ENCODE measurements at places on chromosomes 5 and 9.

DNA sequence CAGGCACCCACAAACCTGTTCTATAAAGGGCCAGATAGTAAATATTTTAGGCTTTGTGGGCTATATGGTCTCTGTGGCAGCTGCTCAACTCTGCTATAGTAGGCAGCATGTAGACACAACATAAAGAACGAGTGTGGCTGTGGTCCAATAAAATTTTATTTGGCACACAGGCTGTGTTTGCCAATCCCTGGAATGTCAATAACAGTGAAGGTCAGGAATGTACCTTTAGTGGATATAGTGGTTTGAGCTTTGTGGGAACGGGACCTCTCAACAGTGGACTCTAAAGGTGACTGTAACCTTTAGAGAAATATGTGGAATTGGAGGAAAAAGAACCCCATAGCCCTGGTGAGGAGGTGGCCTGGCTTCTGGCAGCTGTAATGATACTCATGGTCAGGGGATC lies 145.2 kb downstream of the MAST4 start:
- no peak for DNase-seq

DNA sequence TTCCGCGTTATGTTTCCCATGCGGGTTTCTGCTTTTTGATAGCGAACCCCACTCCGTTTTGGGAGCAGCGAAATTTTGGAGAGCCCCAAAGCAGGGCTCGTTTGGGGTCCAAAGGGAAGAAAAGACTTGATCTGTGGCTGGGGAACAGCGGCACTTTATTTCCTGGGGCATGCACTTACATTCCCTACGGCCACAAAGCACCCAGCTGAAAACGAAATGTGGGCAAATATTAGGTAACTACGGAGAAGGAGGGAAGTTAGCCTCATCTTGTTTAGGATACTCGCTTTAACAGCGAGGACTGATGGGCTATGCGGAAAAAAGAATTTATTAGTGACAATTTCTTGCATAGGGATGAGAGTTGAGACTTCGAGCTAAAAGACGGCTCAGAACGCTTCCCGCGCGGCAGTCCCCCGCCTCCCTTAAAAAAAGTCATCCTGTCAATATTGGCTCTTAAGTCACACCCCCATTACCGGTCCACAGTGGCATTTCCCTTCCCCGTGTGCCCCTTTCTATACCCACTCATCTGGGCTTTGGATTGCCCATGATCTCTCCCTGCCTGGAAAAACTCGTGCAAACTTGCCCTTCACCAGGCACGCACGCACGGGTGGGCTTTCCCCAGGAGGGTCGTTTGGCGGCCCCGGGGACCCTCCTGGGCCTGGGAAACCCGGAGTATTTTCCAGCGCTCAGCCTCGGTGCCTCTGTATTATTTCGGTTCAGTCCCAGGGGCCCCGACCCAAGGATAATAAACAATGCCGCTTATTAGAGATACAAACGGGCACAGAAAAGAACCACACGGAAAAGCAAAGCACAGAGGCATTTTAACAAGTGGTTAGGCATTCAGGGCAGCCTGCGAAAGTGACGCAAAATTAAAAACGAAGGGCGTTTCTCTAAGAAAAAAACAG lies 35.8 kb upstream of the NFIB start:
- DNase-seq: no peak

DNA sequence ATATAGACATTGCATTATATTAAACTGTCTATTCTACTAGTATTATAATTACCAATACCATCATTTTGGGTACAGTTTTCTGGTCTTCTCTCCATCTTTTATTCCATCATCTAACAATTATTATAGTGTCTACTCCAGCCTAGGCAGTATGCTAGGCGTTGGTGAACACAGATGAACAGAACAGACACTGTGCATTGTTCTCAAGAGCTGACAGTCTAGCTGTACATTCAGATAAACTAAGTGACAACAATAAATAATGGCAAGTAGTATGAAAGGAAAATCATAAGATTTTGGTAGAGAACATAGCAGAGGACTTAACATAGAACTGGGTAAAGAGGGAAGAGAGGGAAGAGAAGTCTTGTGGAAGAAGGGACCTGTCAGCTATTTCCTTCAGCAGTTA lies 12.5 kb upstream of the SGCD start:
- no peak for DNase-seq

DNA sequence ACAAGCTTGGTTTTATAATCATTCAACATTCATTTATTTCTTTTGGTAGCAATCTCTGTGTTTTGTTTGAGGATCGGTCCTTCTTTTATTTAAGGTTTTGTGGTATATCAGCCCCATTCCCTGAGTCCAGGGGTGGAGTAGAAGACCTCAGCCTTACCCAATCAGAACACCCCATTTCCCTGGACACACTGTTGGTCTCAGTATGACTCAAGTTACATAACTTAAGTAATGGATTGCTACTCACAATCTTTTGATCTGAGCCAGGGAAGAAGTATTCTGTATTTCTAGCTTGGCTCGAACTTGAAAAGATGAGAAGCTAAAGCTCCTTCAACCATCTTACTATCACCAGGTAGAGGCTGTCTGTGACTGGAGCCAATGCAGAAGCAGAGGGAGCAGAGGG lies 175.2 kb upstream of the HAPLN1 start:
- no peak for DNase-seq

DNA sequence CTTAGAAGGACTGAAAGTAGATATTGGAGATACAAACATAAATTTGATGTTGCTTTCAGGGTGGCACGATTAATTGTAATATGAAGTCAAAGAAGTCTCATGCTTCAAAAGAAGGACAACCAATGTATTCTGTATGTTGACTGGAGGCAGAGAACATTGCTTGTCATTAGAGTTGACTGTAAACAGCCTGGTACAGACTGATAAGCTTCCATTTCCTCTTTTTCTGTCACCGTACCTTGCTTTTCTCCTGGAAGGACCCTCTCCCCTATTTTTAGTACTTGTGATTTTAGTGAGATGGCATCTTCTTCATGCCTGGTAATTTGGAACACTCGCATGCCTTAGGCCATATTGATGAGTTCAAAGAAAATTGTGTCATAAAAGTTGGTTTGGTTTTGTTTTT lies 809.4 kb downstream of the PRELID2 start:
- DNase-seq: no peak

- no peak for DNase-seq
Measured at GRCh38 chr5:107396351-107396690, 274.4 kb downstream of the EFNA5 start.

- no peak for DNase-seq
Measured at GRCh38 chr5:107422494-107422893, 248.2 kb downstream of the EFNA5 start.

DNA sequence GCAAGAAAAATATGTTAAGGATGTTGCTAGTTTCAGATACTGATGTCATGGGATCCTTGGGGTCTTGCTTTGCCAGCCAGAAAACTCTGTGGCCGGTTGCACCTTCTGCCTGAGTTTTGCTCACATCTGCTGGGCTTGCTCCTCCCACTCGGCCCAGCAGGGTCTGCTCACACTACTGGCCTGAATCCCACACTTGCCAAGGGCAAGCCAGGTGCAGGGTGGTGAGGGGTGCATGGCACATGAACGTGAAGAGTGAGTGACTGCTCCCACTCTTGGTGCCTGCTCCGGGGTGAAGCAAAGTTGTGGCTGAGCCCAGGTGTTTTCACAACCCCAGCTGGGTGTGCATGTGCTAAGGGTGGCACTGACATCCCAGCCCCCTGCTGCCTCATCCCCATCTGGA lies 83.1 kb upstream of the STARD4 start:
- no peak for DNase-seq

GRCh38 chr9:130138791-130139190 lies 33.4 kb upstream of the NCS1 start:
- peak; percentile 71 for DNase-seq

- peak; percentile 9 for DNase-seq
Measured at GRCh38 chr5:73748510-73749400, 122.8 kb downstream of the ARHGEF28 start.

GRCh38 chr5:74188351-74189105 lies 452.0 kb downstream of the ENC1 start:
- no peak for DNase-seq

DNA sequence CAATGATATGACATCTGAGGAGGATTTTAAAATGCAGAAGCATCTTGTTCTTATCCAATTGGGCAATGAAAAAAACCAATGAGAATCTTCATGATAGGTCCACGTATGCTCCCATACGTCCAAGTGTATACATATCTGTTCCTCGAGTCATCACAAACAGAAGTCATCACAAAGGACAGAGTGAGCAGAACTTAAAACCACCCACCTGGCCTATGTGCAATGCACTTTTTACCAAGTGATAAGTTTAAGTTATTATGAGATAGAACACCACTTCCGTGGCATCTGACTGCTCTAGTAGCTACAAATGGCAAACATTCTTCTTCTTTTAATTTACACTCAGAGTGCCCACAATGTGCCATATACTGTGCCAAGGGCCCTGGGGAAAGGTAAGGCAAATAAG lies 82.4 kb downstream of the PPP2R2B start:
- DNase-seq: no peak

DNA sequence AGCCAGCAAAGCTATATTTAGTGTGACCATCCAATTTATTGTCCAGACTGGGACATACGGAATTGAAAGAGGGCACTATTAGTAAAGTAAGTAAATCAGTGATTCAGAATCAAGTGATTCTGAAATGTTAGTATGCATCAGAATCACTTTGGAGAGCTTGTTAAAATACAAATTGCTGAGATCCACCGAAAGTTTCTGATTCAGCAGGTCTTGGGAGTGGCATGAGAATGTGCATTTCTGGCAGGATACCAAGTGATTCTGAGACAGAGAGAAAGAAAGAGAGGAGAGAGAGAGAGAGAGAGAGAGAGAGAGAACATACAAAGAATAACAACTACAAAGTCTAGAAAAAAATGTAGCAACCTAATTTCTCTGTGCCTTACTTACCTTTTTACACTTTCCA lies 65.4 kb upstream of the ASTN2 start:
- DNase-seq: no peak

GRCh38 chr9:79973627-79974026 lies 401.9 kb downstream of the TLE4 start:
- no peak for DNase-seq

GRCh38 chr5:148796936-148797335 lies 29.5 kb upstream of the ADRB2 start:
- DNase-seq: no peak

DNA sequence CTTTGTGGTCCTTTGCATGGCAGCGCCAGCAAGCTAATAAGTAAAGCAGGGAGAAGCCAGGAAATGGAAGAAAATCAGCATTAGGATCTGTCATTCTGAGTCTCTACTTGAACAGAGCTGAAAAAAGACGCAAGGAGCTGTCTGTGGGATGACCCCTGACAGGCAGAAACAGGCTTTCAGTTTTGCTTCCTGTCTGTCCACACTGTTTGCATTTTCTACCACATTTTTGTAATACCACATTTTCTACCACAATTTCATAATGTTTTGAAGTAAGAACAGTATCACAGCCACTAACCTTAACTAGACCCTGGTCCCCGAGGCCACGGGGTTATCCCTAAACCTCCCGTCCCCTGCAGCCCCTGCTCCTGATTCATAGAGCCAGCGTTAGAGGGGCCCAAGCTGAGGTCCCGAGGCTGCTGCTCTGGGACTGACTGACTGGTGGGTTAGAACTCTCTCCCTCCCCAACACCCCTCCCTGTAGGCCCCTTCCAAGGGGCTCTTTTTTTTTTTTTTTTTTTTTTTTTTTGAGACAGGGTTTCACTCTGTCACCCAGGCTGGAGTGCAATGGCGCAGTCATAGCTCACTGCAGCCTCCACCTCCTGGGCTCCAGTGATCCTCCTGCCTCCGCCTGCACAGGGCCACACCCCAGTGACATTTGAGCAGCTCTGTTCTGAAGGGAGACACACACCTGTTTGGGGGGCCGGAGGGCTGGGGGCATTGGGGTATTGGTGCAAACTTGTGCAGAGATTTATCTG lies 4.0 kb upstream of the CLIC3 start:
- DNase-seq: no peak

GRCh38 chr9:106969696-106970095 lies 106.7 kb downstream of the ZNF462 start:
- peak; percentile 22 for DNase-seq

DNA sequence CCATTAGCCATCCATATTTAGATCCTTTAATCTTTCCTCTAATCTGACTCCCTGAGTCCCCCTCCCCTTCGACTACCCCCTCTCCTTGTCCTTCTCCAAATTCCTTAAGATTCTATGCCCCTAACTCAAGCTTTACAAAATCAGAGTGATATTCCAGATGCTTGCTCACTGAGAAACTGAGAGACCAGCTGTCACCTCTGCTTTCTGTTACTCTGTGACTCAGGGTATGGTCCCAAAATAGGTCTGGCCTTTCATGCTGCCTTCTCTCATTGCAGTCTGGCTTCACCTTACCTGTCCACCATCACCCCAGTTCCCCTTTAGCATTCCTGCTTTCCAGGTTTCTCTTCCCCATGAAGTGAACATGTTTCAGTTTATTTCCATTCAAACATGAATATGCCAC lies 383.3 kb upstream of the SLC30A5 start:
- no peak for DNase-seq

- no peak for DNase-seq
Measured at GRCh38 chr9:106886111-106887046, 23.4 kb downstream of the ZNF462 start.

DNA sequence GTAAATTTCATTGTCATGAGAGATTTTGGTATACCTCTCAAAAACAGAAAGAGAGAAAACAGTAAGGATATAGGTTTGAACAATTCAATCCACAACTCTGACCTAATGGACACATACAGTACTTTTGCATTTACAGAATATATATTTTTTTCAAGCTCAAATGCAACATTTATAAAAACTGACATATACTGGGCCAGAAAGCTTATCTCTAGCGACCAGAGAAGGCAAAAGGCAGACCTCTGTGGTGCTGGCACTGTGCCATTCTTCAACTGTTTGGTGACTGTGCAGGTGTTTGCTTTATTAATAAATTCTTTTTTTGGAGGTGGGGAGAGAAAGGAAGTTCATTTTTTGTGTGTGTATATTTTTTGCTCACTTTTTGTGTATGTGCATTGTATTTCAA lies 6.0 kb upstream of the PLAC8L1 start:
- no peak for DNase-seq

DNA sequence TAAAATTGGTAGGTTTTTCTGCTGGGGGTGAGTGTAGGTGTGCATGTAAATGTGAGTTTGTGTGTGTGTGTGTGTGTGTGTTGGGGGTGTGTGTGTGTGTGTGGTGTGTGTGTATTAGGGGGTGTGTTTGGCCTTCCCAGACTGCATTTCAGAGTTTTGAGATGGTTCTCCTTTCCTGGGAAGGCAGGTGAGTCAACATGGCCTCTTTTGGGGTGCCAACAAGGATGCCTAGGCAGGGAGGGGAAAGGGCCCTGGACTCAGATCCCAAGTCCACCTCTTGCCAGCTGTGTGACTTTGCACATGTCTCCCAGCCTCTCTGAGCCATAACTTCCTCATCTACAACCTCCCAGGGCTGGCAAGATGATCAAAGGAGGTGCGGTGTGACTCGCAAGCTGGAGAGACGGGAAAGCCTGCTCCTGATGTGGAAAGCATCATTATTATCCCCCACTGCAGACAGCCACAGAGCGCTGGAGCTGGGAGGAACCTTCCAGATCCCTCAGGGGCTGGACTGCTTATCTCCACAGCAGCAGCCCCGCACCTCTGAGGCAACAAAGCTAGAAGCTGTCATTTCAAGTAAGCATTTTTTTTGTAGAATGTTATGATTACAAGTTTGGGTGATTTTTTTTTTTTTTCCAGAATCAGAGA lies 63.5 kb upstream of the TBC1D2 start:
- DNase-seq: no peak

- DNase-seq: peak; percentile 64
Measured at GRCh38 chr9:134358662-134359319, 32.5 kb downstream of the RXRA start.

- DNase-seq: no peak
Measured at GRCh38 chr9:3906437-3907213, 380.8 kb upstream of the RFX3 start.

Data from DMS79 (cell line).